ENCODE measurements at places on chromosomes 16 and 17.

DNA sequence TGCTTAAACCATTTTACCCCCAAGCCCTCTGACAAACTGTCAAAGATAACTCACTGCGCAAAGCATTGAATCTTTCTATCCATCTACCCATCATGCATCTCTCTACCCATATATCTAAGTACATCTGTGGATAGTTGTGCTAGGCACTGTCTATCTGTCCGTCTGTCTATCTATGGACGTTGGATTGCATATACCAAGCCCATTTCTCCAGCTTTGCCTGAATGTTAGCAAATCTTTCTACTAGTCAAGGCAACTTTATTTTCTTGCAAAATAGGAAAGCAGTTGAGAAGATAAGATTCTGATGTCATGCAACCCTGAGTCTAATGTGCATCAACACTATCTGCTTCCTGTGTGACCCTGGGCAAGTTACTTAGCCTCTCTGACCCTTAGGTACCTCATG, 117.2 kb downstream of the XYLT1 start:
- DNase-seq = no peak

DNA sequence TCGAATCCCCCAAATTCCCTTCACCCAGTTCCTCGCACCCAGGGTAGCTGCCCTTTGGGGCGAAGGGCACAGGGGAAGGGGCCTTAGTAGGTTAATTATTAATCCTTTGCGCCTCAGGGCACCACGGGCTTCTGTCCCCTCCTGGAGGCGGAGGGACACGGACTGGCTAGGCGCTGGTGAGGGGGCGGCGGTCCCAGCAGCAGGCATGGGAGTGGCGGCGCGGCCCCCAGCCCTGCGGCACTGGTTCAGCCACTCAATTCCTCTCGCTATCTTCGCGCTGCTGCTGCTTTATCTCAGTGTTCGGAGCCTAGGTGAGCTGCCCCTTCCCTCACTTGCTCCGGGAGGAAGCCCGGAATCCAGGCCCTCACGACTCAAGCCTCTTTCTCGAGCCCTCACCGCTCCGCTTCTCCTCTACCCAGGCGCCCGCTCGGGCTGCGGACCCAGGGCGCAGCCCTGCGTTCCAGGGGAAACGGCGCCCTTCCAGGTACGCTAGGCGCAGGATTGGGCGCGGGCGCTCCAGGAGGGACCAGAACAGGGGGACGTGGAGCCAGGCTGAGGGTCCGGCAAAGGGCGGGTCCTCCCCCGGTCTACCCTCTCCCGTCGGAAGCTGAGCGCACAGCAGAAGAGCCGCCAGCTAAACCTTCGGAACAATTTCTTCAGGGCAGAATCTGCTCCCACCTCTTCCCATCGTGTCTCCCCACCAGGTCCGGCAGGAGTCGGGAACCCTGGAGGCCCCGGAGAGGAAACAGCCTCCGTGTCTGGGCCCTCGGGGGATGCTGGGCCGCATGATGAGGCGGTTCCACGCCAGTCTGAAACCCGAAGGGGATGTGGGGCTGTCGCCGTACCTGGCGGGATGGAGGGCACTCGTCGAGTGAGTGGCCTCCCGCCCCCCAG, at the start of gene GLTPD2:
Gene GLTPD2 (plus strand): TSS at position 158 of the 894 bp plus-strand sequence. CDS start 48 bp downstream, at position 206.
- DNase-seq = no peak

- DNase-seq = no peak
Observed at GRCh38 chr17:4785311-4786105, 656 bp downstream of the VMO1 start.

GRCh38 chr16:1337486-1337885, 4.0 kb downstream of the BAIAP3 start:
- DNase-seq = no peak

GRCh38 chr17:74085434-74085833, 118.0 kb upstream of the RPL38 start:
- no peak for DNase-seq

DNA sequence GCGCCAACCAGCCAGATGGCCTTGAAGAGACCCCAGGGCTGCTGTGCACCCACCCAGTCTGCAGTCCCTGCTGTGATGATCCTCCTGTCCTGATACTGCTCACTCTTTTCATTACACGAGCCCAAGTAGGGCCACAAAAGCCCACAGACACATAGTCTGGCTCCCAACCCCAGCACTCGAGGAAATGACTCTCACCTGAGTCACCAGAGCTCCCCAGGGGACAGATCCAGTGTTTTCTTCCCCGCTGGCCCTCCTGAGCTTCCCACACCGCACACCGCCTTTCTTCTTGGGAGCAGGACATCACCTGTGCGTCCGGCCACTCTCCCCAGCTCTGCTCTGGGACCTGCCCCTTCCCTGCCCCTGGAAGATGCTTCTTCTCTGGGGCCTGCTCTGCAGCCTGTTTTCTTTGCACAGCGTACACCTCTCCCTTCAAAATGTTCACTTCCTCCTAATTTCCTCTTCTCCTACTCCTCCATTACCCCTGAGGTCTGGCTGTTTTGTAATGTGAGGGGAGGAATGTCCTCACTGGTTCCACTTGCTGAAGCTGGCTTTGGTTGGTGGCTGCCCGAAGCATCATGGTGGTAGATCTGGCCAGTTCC, 2.0 kb upstream of the SCN4A start:
- DNase-seq = no peak

DNA sequence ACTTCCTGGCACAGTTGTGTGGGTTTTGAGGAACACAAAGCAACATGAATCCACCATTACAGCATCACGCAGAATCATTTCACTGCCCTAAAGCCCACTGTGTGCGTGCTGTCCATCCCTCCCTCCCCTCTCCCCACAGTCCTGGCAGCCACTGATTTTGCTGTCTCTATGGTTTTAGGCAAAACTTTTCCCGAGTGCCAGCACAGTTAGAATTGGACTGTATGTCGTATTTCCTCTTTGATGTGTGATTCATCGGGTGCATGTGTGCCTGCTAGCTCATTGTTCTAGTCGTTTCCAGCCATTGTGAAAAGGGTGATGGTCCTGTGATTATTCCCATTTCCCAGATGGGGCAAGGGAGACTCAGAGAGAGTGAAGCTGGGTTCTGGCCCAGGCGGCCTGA, 12.7 kb downstream of the KLHL36 start:
- DNase-seq = no peak

DNA sequence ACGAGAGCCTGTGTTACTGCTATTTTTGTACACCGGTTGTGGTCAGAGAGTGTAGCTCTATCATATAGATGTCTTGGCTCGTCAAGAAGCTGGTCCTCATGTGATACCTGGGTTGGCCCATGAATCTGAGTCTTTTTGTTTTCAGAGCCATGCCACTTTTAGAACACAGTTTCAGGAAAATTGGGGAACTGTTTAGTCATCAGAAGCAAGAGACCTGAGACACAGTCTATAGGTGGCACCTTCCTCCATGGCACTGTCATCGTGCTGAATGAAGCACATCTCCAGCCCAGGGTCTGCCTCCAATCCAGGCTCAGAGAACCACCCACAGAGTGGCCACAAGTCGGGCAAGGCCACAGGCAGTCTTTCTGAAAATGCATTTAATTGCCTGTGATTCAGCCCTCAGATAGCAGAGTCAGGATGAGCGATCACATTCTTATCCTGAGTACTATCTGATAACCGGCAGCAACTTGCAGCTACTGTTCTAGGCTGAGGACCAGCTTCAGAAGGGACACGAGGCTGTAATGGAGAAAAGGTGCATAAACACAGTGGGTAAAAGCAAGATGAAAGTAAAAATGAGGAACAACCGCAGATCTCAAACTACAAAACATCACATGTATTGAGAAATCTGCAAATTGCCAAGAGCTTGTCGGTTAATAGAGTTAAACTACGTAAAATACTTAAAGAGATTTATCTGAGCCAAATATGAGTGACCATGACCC, 14.2 kb upstream of the HAPSTR1 start:
- no peak for DNase-seq

DNA sequence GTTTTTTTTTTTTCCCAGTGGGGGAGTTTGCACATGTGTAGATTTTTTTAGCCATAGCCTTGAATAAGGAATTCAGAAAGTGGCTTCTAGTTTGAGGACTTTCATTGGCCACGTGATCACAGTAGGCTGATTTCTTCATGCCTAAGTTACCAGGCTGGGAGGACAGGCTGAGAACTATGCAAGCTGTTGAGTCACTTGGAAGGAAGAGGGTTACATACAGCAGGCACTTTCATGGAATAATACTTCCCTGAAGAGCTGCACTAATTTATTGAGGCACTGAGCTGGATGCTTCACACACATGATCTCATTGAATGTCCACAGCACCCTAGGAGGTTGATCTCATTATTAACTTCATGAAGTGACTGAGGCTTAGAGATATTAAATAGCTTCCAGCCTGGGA, 22.8 kb downstream of the PRKCB start:
- no peak for DNase-seq

DNA sequence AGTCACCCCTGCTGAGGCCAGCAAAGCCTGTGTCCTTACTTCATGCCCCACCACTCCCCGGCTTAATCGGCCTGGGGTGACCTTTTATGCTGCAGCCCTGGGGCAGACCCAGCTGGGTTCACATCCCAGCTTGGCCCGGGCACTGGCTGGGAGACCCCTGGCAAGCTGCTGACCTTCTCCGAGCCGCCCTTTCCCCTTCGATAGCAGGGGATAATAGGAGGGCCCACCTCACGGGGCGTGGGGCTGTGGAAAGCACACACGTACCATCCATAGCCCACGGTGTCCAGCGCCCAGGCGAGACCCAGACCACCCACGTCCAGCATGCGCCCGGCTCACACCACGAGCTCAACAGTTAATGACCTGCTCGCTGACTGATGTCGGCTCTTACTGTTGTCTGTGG, 26.8 kb downstream of the TBC1D16 start:
- DNase-seq = no peak

GRCh38 chr17:10744501-10745000, 14.7 kb upstream of the TMEM220 start:
- no peak for DNase-seq

GRCh38 chr17:74446551-74447500, 14.9 kb downstream of the GPRC5C start:
- no peak for DNase-seq

GRCh38 chr17:37147301-37147812, 198.6 kb downstream of the AATF start:
- no peak for DNase-seq

- DNase-seq = no peak
Observed at GRCh38 chr16:58638148-58639036, 8.8 kb upstream of the CNOT1 start.

DNA sequence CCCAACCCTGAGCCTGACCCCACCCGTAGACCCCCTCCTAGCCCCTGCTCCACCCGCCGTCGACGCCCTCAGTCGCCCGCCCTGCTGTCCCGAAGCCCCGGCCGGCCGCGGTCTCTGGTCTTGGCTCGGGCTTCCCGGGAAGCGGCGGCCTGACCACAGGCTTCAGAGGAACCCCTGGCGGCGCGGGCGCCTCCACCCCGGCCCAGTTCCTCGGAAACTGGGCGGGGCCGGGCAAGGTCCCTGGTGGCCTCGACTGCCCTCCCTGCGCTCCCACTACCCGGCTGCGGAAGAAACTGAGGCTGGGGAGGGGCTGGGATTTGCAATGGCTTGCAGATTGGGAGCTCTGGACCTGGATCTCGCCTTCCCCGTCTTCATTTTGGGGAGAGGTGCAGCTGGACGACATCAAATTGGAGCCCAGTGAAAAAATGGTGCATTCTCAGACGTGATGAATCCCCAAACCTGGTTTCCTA, 692 bp upstream of the SOCS1 start:
- DNase-seq = no peak

DNA sequence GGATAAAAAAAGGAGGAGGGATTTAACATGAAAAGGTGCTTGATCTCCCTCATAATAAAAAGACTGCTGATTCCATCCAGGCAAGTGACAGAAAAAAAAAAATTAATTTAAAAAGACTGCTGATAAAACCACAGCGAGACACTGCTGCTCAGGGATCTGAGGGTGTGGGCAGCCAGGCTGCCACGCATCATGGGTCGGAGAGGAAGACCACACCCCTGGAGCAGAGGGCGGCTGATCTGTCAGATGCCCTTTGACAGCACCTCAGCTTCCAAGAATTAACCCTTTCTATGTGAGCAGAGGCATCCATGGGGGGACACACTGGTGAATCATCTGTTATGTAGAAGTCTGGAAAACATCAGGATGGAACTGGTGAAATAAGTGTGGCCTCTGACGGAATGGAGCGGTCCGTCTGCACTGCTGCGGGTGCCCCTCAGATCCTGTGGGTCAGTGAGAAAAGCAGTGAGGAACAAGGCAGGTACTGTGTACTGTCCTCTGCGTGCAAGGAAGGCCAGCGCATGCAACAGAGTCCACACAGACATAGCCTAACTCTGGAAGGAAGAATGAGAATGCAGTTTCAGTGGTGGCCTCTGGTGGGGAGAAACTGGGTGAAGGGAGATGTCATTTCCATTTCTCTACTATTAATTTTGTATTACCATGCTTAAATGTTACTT, 19.8 kb downstream of the MAPT start:
- DNase-seq = no peak

GRCh38 chr17:63644846-63645245, 22.6 kb downstream of the MAP3K3 start:
- no peak for DNase-seq

- no peak for DNase-seq
Observed at GRCh38 chr17:79616801-79617200, 6.0 kb upstream of the RBFOX3 start.

- no peak for DNase-seq
Observed at GRCh38 chr16:58510097-58510775, 5.1 kb upstream of the SETD6 start.

GRCh38 chr17:76092526-76093413, 10.8 kb downstream of the EXOC7 start:
- DNase-seq = no peak

- no peak for DNase-seq
Observed at GRCh38 chr16:27164352-27164751, 39.0 kb upstream of the KDM8 start.

DNA sequence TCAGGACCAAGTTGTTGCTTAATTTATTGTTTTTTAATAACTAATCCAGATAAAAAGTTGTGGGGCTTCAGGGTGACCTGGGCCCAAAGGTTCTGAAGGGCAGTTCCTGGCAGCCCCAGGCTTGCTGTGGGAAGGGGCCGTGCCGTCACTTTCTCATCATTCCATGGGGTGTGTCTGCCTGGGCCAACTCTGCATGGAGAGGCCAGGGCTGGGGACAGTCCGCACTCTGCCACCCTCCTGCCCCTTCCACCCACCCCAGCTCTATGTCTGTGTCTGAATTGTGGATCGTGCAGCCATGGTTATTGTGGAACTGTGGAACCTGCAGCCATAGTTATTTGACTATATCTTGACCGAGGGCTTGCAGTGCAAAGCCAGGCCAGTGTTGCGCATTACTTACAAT, 4.0 kb downstream of the LIMD2 start:
- no peak for DNase-seq

GRCh38 chr16:27700304-27700995, 150.5 kb downstream of the KATNIP start:
- no peak for DNase-seq
